Mammary microvascular endothelial cell (primary cell): ENCODE measurements at places on chromosomes 11 and 22. TPM values are rescaled to one million over a fixed set of nuclear protein-coding genes. Genes with fewer than 3 reads are reported as not detected.

C11orf97 gene
- total RNA-seq: not detected in 2 replicates

GSTT2B gene
- total RNA-seq: 9.9 and 11.7 TPM in 2 replicates

FGF19 gene
- not detected in 2 replicates for total RNA-seq

RCOR2 gene
- total RNA-seq: 0.07 TPM in 1 of 2 replicates, not detected in the other

SCN4B gene
- not detected in 2 replicates for total RNA-seq

ZNF214 gene
- 0.44 TPM in 1 of 2 replicates, not detected in the other for total RNA-seq

DEUP1 gene
- not detected in 2 replicates for total RNA-seq

LRRC4C gene
- total RNA-seq: not detected in 2 replicates

MMP11 gene
- total RNA-seq: 4.1 and 5.2 TPM in 2 replicates

NXPE4 gene
- total RNA-seq: not detected in 2 replicates

WBP2NL gene
- total RNA-seq: 0.07 TPM in 1 of 2 replicates, not detected in the other

NAALADL1 gene
- 6.2 and 18.9 TPM in 2 replicates for total RNA-seq

TBX10 gene
- total RNA-seq: not detected in 2 replicates

SHANK3 gene
- 27.8 and 32.5 TPM in 2 replicates for total RNA-seq

FIBIN gene
- not detected in 2 replicates for total RNA-seq
